ENCODE measurements at places on chromosomes 13 and 19.

- no peak for DNase-seq
Measured at GRCh38 chr19:13079542-13079986, 23.1 kb downstream of the LYL1 start.

GRCh38 chr19:1471010-1471514 lies 8.0 kb downstream of the C19orf25 start:
- no peak for DNase-seq

DNA sequence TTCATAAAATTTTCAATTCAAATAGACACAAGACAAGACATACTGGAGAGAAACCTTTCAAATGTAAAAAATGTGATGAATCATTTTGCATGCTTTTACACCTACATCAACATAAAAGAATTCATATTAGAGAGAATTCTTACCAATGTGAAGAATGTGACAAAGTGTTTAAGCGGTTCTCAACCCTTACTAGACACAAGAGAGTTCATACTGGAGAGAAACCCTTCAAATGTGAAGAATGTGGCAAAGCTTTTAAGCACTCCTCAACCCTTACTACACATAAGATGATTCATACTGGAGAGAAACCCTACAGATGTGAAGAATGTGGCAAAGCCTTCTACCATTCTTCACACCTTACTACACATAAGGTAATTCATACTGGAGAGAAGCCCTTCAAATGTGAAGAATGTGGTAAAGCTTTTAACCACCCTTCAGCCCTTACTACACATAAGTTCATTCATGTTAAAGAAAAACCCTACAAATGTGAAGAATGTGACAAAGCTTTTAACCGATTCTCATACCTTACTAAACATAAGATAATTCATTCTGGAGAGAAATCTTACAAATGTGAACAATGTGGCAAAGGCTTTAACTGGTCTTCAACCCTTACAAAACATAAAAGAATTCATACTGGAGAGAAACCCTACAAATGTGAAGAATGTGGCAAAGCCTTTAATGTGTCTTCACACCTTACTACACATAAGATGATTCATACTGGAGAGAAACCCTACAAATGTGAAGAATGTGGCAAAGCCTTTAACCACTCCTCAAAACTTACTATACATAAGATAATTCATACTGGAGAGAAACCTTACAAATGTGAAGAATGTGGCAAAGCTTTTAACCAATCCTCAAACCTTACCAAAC lies 24.6 kb upstream of the ZNF431 start:
- DNase-seq, result no peak

DNA sequence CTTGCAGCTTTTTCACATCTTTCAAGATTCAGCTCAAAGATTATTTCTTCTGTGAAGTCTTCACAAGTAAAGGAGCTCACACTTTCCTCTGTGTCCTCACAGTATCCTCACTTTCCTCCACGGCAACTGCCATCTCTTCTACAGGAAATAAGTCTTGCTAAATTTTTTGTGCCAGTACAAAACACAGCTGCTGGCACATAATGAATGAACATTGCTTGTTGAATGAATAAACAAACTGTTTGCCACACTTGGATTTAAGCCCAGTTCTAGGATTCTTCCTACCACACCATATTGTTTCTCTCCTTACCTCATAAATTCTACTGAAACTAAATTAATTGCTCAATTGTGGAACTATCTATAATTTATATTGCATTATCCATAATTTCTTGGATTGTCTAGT lies 59.5 kb downstream of the RAP2A start:
- no peak for DNase-seq

DNA sequence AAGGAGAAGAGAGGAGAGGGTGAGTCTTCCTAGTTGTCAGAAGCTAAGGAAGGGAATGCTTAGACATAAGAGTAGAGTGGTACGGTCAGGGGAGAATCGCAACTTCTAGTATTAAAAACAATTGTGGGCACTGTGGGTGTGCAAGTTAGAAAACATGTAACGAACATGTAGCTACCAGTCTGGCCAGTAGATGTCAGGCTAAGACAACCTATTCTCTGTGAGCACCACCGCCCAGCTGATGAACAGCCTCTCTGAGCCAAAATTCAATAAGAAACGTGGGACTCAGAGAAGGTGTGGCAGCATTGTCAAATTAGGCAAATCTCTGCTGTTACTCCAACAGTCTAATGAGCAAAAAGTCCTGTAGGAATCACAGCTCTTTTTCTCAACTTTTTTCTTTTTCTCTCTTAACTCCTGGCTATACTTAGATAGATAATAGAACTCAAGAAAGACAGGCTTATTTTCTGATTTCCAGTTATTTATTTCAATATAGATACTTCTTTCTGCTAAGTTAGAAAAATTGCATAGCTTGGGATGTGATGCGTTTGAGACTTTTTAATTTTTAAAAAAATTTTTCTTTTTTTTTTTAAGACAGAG lies 186.2 kb downstream of the USP12 start:
- peak; percentile 71 for DNase-seq

GRCh38 chr19:48669903-48670668 lies 2.7 kb downstream of the NTN5 start:
- no peak for DNase-seq

GRCh38 chr13:23871616-23872220 lies 17.5 kb downstream of the MIPEP start:
- DNase-seq, result no peak

GRCh38 chr13:41995336-41995735 lies 34.4 kb upstream of the VWA8 start:
- DNase-seq, result no peak

- no peak for DNase-seq
Measured at GRCh38 chr19:46031781-46032596, 8.8 kb downstream of the IGFL4 start.

- no peak for DNase-seq
Measured at GRCh38 chr19:10228920-10229319, 2.2 kb downstream of the S1PR2 start.

DNA sequence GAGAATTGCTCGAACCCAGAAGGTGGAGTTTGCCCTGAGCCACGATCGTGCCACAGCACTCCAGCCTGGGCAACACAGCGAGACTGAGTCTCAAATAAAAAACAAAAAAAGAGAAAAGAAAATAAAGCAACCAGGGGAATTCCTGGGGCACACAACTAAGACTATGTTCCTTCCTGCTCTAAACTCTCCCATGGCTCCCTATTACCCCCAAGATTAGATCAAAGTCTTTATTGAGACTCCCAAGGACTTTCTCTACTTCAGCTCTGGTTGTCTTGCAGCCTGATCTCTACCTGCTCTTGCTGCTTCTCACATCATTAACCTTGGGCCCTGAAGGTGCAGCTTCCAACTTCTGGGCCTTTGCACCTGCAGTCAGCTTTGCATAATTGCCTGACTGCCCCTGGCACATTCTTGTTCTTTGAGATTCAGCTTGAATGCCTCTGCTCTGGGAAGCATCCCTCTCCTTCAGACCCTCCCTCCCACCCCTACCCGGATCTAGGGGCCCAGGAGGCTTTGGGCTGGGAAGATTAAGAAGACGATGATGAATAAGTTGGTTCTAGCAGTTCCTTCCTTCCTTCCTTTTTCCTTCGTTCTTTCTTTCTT lies 16.8 kb upstream of the CERS4 start:
- no peak for DNase-seq

- no peak for DNase-seq
Measured at GRCh38 chr13:48593536-48593935, 60.2 kb upstream of the CYSLTR2 start.

GRCh38 chr13:41231786-41232185 lies 31.6 kb downstream of the MTRF1 start:
- DNase-seq, result no peak

DNA sequence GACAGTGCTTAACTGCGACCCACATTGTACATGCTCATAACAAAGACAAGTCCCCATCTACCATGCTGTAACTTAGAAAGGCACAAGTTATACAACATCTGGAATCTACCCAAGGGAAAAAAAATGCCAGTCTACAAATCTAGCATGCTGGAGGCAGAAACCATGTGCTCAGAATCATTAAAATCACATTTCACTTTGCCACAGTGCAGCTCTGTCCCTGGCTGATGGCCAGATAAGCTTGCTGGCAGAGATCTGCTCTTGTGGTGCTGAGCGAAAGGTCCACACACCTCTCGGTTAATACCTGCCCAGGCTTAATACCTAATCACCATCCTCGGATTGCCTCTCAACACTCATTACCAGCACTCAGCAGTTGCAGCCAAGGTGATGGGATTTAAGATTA lies 74.1 kb upstream of the UQCRFS1 start:
- DNase-seq, result no peak

- no peak for DNase-seq
Measured at GRCh38 chr13:74082741-74083160, 51.5 kb downstream of the KLF12 start.

GRCh38 chr19:41849067-41849466 lies 4.2 kb downstream of the DMRTC2 start:
- DNase-seq, result no peak

DNA sequence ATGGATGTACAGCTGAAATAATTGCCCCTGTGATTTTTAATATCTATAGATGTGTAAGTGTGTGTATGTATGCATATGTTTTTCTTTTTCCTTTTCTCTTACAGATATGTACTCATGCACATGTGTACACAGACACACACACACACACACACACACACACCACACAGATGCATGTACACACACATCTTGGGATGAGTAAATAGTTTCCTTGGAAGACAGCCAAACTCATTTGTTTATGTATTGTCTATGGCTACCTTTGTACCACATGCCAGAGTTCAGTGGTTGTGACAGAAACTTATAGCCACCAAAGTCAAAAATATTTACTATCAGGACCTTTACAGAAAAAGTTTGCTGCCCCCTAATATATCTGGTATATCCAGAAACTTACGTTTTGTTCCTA lies 192.6 kb downstream of the MAB21L1 start:
- no peak for DNase-seq

- DNase-seq, result no peak
Measured at GRCh38 chr19:13881692-13882418, 4.9 kb downstream of the NANOS3 start.

GRCh38 chr13:112060282-112060830 lies 6.6 kb upstream of the SOX1 start:
- DNase-seq, result no peak

DNA sequence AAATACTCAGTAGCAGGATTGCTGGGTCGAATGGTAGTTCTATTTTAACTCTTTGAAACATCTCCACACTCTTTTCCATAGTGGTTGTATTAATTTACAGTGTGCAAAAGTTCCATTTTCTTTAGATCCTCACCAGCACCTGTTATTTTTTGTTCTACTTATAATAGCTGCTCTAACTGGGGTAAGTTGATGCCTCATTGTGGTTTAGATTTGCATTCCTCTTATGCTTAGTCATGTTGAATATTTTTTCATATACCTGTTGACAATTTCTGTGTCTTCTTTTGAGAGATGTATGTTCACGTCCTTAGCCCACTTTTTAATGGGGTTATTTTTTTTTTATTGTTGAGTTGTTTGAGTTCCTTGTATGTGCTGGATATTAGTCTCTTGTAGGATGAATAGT lies 144.6 kb downstream of the NBEA start:
- no peak for DNase-seq

- no peak for DNase-seq
Measured at GRCh38 chr13:46297361-46297811, 85.7 kb downstream of the LRRC63 start.

DNA sequence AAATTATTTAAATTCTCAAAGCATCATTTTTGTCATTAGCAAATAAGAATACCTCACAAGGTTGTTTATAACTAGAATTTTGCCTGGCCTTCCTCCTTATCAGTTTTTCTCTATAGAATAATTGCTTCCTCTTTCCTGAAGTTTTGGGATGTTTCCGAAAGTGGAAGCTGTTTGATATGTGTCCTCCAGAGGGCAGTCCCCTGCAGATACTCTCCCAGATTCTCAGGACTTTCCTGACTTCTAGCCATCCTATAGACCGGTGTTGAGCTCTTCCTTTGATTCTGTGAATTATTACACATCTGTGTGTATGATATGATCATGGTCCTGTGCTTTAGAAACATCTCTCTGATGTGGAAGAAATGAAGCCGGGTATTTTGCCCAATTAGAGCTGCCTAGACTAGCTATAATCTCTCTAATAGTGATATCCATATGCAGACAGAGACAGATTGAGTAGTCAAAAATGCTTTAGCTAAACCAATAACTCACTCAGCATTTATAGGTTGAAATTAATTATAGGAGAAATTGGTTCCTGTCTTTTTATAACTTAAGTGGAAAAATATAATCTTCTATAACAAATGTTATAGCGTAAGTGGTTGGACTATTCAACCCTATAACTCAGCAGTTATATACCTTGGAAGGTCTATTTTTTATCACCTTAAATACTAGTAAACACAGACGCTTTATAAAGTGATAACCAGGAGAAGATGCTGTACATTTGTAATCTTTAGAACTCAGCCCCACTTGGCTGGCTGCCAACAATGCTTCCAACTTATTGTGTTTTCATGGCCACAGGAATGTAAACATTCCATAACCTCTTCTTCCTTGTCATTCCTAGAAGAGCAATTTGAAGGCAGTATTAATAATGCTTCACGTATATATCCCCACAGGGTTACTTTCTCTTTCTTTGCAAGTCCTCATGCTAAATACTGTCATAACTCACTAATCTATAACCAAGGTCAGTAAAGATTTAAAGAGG lies 201.0 kb upstream of the RXFP2 start:
- no peak for DNase-seq

DNA sequence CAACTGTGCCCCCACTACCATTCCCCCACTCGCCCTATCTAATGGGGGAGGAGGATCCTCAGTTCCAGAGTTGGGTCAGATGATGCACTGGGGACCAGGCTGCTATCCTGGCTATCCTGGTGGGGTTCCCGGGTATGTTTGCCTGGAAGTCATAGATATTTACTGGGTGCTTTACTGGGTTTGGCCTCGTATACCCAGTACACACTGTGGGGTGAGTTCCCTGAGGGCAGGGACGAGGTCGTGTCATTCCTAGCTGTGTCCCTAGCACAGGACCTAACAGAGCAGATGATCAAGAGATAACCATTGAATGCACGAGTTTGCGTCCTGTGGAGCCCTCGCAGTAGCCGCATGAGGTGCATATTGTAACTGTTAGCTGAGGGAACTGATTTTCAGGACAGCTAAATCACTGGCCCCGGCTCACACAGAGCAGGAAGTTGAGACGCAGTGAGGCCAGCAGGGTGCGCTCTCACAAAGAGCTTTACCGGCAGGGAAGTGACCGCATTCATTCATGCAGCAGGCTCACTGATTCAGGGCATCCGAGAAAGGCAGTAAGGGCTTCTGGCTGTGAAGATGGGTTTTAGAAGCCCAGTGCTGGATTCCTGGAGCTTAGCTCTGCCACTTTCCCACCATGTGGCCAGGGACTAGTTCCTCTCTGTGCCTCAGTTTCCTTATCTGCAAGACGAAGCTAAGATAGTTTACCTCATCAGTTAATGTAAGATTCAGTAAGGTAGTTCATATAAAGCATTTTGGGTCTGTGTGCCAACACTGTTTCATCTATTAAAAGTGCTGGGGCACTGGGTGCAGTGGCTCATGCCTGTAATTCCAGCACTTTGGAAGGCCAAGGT lies 6.0 kb downstream of the RUVBL2 start:
- DNase-seq, result no peak

- no peak for DNase-seq
Measured at GRCh38 chr19:18298601-18299000, 17.2 kb upstream of the JUND start.

Measured in Panc1 (cell line).